ENCODE measurements at places on chromosomes 2 and 18.

GRCh38 chr2:74831693-74832530 lies 2.0 kb upstream of the HK2 start:
- DNase-seq = no peak

GRCh38 chr2:60306267-60306861 lies 247.1 kb downstream of the BCL11A start:
- no peak for DNase-seq

DNA sequence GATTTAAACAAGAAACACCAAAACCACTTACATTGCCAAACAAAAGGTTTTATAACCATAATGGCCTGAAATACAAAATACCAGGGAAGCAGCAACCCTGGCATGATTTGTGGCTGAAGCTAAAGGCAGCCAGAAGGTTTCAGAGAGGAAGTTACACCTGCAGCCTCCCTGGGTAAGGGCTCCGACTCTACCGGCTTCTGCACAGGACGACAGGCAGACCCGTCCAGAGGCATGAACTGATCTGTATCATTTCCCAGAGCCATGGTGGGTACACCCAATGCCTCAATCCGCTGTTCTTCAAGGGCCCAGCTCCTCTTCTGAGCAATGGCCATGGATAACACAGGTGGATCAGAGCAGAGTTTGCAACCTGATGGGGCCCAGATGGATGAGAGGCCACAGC lies 71.6 kb downstream of the PXDN start:
- no peak for DNase-seq

DNA sequence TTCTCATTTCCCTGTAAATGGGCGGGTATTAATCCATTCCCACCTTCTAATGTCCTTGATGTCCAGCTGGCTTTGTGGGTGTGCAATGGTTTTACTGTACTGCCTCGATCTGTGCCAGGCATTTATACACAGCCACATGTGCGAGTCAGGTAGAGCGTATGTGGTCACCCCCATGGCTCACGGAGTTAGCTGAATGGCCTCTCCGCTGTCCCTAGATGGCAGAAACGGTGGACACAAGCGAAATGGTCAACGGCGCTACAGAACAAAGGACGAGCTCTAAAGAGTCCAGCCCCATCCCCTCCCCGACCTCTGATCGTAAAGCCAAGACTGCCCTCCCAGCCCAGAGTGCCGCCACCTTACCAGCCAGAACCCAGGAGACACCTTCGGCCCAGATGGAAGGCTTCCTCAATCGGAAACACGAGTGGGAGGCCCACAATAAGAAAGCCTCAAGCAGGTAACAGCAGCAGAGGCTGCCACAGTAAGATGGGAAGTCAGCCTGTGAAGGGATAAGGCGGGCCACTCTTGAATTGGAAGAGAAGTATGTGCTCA lies 59.1 kb upstream of the EML6 start:
- no peak for DNase-seq

- peak; percentile 62 for DNase-seq
Observed at GRCh38 chr2:105812180-105813044, 67.7 kb downstream of the NCK2 start.

DNA sequence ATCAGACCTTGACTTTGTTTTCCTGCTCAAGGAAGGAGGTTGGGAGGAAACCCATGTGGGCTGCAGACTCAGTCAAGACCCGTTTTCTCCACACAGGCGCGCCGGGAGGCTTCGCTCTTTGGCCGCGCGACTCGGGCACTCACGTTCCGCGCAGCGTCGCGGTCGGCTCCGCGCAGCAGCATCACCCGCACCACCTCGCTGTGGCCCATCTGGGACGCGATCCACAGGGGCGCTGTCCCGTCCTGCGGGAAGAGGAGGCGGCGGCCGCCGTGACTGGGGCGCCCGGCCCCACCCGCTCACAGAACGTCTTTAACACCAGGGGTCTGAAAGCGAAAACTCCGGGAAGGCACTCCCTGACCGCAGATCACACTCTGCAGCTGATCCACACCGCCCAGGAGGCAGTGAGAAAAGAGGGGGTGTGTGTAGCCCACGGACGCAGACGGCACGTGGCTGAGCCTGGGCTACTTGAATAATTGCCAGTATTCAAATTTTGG lies 33.1 kb upstream of the NPC1 start:
- DNase-seq = no peak

- no peak for DNase-seq
Observed at GRCh38 chr2:219460424-219460926, 25.8 kb downstream of the SPEG start.

DNA sequence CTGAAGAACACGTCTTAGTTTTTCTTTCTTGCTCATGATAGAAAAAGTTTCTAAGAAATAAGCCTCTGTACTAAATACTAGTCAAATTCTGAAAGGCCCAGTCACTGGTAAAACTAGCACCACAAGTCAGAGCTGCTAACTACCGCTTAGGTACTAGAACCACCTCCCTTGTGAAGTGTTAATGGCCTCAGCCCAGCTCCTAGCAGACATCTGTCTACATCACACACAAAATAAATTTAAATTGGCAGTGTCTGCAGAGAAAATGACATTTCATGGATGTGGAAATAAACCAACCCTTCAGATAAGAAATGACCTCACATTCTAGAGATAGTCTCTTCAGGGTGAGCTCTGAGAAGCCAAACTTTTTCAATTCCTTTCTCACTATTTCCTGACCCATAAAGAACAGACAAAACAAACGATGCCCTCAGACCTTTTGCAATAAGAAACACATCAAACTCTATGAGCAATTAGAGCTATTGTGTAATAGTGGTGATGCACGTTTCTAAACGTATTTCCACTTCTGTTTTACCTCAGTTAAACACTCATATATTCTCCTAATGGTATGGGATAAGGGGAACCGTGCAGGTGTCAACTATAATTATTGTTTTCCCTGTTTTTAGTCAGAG lies 70.3 kb upstream of the DSG1 start:
- DNase-seq = no peak

- DNase-seq = no peak
Observed at GRCh38 chr2:112144966-112145365, 6.8 kb downstream of the FBLN7 start.

DNA sequence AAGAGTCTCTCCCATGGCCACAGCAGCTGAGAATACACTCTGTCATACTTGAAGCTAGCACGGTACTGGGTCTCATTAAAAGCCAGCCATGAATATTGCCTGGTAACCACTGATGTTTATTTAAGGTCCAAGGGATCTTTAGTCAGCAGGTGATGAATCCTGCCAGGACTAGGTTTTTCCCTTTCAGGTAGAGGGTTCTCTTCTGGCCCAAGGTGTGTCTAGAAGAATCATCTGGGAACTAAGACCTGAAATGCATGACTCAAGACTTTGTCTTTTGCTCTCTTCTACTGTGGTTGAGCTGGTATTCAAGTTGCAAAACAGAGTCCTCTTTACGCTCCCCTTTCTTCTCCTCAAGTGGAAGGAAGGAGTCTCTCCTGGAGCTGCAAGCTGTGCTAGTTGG lies 400.5 kb upstream of the FSIP2 start:
- DNase-seq = no peak

- no peak for DNase-seq
Observed at GRCh38 chr2:102063941-102064678, 72.3 kb downstream of the IL1R2 start.

- DNase-seq = no peak
Observed at GRCh38 chr2:98571121-98571701, 37.1 kb downstream of the COA5 start.

DNA sequence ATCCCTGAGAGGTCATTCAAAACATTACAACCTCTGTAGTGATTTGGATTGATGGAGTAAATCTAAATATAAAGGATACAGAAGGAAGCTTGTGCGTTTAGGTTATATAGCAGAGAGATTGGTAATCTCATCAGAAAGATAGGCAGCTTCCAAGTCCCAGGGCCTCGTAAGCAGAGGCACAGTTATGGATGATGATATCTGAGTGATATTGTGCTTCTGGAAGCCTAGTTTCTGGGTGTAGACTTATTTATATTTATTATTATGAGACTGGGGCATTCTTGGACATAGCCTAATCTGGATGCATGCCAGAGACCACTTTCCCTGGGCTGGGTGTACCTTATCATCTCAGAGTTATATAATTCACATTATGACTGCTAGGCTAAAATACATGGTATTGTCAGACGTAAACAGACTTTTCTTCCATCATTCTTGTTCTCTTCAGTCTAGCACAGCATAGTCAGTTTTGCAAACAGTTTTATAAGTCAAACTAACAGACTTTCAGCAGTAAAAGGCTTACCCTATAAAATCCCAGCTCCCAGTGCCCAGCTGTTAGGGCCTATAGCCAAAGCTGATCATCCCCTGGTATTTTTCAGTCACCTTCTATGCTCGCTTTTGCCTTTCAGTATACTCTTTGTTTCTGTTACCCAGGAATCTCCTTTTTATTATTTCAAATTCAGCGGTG lies 47.9 kb downstream of the RAB3GAP1 start:
- no peak for DNase-seq

DNA sequence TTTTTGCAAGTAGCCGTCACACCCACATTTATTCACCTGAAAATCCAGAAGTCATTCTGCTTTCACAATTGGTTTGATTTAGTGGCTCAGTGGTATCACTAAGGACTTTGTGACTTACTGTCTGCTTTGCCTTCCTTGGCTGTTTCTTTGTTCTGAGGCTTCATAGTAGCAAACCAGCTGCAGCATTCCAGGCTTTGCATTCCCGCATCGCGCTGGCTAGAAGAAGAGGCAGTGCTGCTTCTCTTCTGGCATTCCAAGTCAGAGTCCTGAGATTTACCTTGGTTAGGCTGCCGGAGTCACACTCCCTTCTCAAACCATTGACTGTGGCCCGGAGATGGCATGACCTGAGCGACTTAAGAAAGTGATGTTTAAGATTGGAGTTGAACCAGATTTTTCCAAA lies 35.1 kb downstream of the MYO1B start:
- DNase-seq = no peak

- peak; percentile 70 for DNase-seq
Observed at GRCh38 chr2:23532391-23533337, 147.7 kb downstream of the KLHL29 start.

GRCh38 chr2:162103443-162104009 lies 29.5 kb upstream of the DPP4 start:
- DNase-seq = no peak

DNA sequence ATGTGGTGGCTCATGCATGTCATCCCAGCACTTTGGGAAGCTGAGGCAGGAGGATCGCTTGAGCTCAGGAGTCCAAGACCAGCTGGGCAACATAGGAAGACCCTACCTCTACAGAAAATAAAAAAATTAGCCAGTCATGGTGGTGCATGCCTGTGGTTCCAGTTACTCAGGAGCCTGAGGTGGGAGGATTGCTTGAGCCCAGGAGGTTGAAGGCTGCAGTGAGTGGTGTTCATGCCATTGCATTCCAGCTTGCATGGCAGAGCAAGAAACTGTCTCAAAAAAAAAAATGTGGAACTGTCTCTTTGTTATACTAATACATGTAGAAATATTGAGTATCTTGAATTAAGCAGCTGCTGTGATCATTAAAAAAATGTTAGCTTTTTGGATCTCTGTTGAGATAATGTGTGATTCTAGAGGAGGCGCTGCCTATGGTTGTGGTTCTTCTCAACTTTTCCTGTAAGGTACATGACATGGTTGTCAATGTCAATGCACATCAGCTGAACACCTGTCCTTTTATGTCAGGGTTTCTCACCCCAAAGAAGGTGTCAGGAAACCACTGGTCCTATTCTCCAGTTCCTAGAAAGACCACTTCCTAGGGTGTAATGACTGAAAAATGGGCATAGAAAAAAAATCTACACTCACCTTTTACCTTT lies 34.7 kb upstream of the IL1RL1 start:
- no peak for DNase-seq

GRCh38 chr2:85802354-85803103 lies 48.7 kb downstream of the ATOH8 start:
- no peak for DNase-seq

DNA sequence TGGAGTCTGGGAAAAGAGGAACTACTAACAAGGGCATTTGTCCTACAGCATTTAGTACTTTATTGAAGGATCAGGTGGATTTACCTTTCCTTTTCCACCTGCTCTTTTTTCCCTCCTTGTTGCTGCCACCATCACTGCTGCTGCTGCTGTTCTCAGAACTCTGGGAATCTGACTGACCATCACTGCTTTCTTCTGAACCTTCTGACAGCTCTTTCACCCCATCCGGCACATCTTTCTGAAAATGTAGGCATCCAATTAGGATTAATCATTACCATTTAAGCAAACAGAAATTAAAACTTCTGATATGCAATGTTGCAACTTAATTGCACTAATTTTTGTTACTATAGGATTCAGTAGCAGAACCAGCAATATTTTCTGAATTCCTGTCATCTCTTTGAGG lies 79.0 kb downstream of the ASXL2 start:
- no peak for DNase-seq

DNA sequence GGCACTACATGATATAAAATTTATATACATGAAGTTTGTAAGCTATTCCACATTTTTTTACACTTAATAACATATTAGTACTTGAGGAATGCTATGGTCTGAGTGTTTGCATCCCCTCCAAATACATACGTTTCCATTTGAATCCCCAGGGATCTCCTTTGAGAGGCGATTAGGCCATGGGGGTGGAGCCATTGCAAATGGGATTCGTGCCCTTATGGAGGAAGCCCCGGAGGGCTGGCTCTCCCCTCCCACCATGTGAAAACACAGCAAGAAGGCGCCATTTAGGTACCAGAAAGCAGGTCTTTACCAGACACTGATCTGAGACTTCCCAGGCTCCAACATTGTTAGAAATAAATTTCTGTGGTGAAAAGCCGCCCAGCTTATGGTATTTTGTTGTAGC lies 20.8 kb upstream of the MBP start:
- DNase-seq = no peak

DNA sequence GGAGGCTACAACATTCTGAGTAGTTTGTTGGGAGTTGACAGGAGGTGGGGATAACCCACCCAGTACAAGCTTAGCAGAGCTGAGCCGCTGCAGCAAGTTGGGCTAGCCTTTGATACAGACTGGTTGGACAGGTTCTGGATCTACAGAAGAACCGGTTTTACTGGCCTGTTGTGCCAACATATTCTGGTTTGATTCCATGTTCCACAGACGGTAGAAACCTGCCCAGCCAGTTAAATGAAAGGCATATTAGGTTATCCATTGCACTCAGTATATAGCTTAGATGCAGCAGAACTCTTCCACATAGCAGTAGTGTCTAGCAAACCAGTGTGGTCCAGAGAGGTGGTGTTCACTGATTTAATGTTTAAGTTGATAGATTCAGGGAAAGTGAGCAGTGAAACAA lies 19.3 kb upstream of the RBBP8 start:
- DNase-seq = no peak

DNA sequence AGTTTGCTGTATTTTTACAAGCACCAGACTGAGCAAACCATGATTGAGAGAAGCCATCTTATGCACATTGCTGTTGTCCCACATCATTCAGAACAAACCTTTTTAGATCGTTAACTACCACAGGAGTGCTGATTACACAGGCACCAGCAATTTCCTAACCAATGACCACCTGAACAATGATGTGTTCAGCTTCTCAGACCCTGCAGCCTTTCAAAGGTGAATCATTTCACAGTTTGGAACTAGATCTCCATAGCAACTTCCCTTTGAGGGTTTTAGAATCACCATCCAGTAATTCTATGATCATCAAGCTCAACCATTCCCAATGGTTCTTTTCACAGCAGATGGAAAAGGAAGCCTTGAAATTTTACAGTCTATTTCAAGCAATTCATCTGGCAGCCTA lies 71.4 kb downstream of the OLA1 start:
- no peak for DNase-seq

- DNase-seq = no peak
Observed at GRCh38 chr2:99939135-99939534, 203.3 kb downstream of the AFF3 start.

All from GM19239 (cell line).